ENCODE measurements at places on chromosomes 6 and 20.

- no peak for DNase-seq
These were observed 50.1 kb downstream of the NFATC2 start for GRCh38 chr20:51492167-51493092.

- DNase-seq: no peak
These were observed 30.4 kb downstream of the HECA start for GRCh38 chr6:139165324-139165723.

DNA sequence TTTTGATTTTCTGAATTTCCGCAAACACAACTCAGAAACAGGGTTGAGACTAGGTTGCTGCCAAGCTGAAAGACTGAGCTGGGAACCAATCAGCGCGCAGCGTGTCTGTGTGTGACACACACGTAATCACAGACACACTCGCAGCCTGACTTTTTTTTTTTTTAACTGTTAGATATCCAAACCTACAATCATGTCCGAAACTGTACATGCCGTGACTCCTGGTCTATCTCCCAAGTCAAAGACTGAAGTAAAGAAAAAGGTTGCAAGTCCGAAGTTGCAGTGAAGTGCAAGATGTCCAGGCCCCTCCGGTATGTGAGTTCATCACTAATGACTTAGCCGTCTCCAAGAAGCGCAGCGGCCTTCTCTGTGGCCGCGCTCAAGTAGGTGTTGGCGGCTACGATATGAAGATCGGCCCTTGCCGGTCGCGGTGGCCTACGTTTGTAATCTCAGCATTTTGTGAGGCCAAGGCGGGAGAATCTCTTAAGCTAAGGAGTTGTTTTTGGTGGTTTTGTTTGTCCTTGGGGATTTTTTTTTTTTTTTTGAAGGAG, 108.2 kb downstream of the HFE start:
- peak; percentile 95 for DNase-seq

- DNase-seq: no peak
These were observed 49.6 kb upstream of the NT5E start for GRCh38 chr6:85400331-85400730.

- peak; percentile 38 for DNase-seq
These were observed 27.8 kb upstream of the ERVFRD-1 start for GRCh38 chr6:11139051-11139960.

DNA sequence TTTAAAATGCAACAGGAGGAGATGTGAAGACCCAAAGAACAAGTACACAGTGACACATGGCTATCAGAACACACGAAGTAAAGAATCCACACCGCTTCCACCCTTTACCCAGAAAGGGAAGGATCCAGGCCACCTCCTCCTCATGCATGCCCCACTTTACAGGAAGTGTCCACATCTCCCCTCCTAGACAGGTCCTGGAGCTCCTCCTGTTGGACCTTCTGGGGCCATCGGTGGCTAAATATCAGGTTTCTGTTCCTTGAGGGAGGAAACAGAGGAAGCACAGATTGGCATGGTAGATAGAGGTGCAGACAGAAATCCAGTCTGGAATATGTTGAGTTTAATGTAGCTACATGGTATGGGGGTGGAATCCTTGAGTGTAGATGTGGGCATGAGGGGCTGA, 10.9 kb downstream of the NINL start:
- DNase-seq: no peak

- no peak for DNase-seq
These were observed 116.8 kb downstream of the FIG4 start for GRCh38 chr6:109807881-109808280.

DNA sequence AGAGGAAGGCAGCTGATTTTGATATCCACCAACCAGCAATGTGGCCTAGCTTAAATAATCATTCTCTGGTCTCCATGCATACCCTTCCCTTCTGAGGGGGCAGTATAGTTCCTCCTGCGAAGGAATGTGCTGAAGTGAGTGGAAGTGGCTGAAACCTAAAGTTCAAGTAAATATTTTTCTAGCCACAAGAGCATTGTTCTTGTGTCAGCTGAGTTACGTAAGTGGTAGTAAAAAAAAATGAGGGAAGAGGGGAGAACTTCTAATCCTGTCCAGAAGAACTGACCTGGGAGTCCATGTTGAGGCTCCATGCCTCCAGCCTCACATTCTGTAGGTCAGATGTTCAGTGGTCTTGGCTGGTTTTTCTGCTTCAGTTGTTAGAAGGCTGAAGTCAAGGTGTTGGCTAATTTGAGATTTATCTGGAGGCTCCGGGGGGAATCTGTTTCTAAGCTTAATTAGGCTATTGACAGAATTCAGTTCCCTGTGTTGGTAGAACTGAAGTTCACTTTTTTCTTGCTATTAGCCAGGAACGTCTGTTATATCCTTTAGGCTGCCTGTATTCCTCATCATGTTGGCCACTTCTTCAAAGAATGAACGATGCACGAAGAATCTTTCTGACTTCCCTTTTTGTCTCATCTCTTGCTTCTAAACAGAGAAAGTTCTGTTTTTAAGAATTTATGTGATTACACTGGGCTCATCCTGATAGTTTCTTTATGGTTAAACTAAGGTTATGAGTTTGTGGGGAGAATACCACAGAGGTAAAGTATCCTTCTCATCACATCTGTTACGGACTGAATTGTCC, 207.1 kb upstream of the PRSS16 start:
- no peak for DNase-seq

- DNase-seq: no peak
These were observed 148.7 kb downstream of the PRL start for GRCh38 chr6:22147921-22148776.

DNA sequence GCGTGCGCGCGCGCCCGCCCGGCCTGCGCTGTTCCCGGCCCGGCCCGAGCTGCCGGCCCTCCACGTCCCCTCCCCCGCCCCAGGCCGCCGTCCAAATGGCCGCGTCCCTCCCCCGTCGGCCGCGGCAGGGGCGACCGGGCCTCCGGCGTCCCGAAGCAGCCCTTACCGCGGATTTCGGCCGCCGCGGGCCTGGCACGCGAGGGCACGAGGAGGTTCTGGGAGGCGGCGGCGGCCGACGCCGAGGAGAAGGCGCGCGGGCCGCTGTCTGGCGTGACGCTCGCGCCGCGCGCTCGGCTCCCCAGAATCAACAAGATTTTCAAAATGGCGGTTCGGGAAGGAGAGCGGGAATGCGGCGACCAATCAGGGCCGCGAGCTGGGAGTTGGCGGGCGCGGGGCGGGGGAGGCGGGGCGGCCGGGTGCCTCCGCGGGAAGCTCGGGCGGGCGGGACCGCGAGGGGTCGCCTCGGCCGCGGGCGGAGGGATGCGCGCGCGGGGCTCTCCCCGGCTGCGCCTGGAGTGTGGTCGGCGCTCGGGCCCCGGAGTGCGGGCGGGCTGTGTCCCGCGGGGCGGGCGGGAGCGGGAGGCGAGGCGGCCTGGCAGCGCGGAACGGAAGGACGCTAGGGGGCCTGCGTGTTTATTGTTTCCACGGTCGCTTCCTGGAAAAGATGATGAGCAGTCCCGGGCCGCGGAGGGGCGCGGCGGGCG, at the start of gene DEK:
DEK (minus strand) TSS at position 312 of the 704 bp plus-strand sequence. CDS start 543 bp downstream, outside the sequence.
- DNase-seq: peak; percentile 80

GRCh38 chr6:111070105-111071005, 16.9 kb upstream of the SLC16A10 start:
- no peak for DNase-seq

GRCh38 chr6:44250067-44250717, 3.3 kb downstream of the HSP90AB1 start:
- no peak for DNase-seq

- no peak for DNase-seq
These were observed 13.5 kb downstream of the STK35 start for GRCh38 chr20:2114990-2115681.

- no peak for DNase-seq
These were observed 44.7 kb upstream of the SLCO4A1 start for GRCh38 chr20:62597416-62598115.

DNA sequence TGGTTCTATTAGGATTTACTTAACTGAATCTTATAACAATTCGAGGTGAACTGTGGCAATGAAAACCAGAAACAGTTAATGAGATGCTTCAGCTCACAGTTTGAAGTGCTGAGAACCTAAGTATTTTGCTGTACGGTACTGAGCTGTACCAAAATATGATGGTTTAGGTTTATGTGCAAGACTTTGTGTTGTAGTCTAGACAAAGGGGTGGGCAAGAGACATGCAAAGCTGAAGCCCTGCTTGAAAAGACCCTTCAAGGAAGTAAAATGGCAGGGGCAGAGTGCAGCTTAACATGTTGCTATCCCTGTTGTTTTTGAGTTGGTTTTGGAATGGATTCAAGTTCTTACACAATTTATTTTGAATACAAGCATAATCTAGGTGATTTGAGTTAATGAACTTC, 54.0 kb downstream of the RNF182 start:
- DNase-seq: no peak

- DNase-seq: peak; percentile 22
These were observed 23.8 kb downstream of the SMLR1 start for GRCh38 chr6:130851026-130851425.

DNA sequence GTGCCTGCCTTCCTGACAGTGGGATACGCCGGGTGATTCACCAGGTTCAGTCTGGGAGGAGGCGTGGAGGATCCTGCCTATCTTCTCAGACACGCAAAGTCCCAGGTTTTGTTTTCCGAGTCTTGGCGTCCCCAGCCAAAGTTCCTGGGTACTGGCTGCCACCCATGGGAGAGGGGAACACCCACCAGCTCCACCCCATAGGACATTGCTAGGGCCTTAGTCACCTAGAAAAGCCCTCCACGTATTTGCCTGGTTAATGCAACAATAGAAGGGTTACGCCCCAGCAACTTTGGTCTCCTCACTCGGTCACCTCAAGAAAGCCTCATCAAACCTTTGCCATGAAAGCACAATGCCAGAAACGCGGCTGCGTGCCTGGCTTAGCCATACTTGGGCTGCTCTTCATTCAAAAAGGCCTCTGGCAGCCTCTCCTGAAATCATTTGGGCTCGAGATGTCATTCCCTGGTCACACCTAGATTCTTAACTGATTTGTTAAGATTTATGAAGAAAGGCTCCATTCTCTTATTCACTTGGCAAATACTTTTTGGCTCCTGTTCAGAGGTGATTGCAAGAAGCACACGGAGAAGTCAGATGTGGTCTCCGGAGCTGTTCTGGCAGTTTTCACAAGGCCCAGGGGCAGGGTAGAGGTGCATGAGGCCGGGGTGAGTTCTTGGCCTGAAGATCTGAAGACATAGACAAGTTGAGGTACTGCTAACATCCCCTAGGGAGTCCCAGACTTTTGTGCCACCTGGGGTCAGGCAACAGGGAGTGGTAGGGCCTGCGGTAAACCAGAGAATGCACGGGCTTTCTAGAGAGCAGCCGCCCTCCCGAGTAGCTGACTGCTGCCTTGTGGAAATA, 35.5 kb upstream of the ZNF133 start:
- DNase-seq: no peak

DNA sequence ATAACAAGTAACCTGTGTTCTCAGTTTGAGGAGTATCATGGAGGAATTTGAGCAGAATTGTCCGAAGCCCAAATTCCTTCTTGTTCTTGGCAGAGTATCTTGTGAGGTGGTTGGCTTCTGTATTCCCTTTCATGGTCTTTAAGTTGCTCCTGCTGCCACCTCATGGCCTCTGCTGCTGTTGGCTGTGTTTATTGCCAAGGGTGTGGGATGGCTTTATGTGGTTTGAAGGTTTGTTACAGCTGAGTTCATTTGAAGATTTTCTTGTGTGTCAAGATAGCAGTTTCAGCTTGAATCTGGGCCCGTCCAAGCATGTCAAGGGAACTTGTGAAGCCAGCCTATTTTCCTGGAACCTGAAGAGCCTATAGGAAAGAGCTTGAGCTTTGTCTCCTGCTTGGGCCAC, 20.2 kb upstream of the TTK start:
- peak; percentile 28 for DNase-seq

DNA sequence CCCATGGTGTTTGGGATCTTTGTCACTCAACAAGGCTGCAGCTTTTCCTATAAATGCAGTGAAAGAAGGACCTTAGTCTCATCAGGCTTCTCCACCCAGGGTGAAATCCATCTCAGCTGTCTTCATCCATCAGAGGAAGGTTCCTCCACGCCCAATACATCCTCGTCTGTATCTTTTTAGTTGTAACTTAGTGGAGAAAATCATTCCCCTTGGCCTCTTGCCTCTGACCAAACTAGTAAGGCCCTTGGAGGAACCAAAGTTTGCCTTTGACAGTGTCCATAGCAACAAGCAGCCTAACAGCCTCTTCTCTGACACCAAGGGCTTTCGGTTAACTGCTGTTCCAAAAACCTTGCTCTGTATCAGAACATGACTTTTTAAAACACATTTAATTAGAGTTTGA, 230.3 kb upstream of the ECI2 start:
- no peak for DNase-seq

DNA sequence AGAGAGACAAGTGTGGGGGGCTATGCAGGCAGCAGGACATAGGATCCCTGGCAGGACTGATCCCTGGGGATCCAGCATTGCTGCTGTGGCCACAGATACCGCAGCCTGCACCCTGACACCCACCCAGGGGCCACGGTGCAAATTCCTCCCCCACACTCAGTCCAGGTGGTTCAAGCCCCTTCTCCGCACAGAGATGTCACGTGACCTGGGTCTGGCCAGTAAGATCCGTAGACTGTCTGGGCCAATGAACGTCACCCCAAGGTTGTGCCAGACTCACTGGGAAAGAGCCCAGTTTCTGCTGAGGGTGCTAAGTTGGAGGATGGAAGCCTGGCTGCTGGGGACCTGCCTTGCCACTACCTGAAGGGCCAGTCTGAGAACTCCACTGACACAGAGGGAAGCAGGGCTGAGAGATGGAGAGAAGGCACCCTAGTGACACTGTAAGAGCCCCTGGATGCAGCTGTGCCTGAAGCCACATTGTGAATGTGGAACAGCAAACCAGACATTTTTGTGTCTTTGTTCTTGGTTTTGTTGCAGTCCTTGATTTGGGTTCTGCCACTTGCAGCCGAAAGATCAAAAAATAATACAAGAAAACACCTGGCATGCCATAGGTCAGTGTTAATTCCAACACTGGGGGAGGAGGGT, 228.6 kb downstream of the PREX1 start:
- no peak for DNase-seq

DNA sequence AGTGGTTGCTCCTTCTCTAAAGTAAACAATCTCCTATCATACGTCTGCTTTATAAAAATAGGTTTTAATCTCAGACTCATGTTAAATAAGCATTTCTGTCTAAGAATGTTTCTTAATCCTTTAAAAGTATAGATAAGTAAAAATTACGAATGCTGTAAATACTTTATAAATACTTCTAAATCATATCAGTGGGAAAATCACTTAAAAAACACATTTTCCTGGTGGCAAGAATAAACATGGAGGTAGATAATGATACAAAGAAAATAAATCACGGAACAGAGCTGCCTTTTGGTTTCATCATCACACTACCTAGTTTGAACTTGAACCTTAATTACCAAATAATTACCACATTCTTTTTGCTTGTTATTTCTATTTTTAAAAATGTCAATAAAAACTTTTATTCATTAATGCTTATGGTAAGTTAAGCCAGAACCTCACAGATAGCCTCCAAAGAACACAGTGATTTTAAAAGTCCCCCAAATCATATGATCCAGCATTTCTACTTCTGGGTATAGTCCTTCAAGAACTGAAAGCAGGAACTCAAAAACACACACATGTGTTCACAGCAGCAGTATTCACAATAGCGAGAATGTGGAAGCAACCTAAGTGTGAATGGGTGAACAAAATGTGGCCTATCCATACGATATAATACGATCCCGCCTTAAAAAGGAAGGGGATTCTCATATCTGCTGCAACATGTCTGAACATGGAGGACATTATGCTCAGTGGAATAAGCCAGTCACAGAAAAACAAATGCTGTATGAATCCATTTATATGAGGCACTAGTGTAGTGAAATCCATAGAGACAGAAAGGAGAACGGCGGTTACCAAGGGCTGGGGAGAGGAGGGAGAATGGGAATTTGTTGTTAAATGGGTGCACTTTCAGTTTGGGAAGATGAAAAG, 72.4 kb downstream of the SLC22A23 start:
- DNase-seq: no peak
